ENCODE measurements at places on chromosomes 6 and 20.

DNA sequence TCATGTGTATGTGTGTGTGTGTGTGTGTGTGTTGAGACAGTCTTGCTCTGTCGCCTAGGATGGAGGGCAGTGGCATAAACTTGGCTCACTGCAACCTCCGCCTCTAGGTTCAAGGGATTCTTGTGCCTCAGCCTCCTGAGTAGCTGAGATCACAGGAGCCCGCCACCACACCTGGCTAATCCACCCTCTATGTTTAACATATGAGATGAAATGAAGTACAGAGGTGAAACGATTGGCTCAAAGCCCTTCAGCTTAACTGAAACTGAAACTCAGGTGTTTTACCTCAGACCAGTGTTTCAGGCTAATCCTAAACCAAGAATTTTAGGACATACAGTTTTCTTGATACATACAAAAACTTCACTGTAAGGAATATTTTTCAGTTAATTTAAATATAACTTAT, 167.3 kb downstream of the KCNQ5 start:
- no peak for DNase-seq

- DNase-seq = no peak
Observed at GRCh38 chr6:89952686-89953085, 58.4 kb downstream of the GJA10 start.

DNA sequence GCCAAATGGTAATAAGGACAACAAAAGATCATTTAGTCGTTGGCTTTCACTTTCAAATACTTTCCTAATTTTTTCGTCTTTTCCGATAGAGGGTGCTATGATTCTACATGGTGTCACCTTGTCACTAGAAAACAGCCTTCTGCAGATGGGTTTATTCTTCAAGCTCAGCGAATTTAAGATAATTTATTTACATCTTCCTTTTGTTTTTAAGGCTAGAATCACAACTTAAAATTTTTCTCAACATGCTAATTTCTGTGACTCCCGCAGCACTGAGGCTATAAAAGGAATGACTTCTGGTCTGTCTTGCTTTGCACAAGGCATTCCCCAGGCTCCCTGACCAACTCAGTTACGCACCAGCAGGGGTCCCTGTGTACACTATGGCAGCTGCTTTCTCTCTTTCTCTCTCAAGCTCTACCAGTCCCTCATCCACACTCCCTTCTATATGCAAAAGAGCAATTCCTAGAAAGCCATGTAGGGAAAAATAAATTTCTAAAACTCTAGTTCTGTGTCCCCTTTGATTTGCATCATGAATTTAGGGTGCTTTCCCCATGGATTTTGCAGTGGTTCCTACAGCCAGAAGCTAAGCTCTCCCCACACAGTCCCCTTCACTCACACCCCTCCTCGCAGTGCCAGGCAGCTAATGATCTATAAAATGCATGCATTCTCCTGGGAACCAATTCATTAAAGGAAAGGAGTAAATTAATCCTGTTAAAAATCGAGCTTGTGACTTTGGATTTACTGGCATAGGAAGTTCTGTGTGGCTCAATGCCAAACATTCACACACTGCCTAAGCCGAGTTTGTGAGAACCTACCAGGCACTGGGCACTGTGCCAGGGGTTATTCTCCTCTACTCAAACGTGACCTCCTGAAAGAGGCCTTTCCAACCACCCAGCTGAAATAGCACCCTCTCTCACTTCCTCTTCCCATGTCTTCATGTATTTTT, 74.5 kb downstream of the DCDC2 start:
- DNase-seq = no peak

DNA sequence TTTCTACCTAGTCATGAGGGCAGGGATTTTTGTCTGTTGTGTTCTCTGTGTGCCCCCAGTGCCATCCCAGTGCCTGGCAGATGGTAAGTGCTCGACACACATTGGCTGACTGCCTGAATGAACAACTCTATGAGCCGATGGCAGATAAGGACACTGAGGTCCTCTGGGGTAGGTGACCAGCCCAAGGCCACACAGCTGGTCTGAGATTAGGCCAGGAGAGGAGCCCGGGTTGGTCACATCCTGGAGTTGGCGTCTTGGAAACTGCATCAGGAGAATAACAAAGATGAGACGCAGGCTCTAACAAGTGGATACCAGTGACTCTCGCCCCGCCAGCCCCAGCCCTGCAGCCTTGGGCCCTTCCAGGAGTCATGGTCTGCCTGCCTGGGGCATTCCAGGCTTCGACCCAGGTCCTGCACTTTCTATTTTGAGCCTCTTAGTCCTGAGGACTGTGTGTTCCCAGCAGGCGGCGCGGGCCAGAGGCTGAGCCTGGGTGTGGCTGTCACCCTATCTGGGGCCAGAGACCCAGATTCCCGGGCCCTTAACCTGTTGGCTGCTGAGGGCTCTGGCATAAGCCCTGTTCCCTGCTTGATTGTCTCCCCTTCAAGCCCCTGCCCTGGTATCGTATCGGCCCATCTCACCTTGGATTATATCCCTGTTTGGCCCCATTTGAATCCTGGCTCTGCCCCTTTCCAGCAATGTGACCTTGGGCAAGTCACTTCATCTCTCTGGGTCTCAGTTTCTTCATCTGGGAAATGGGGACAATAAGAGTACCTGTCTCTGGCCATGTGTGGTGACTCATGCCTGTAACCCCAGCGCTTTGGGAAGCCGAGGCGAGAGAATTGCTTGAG, 88.3 kb downstream of the CEBPB start:
- no peak for DNase-seq

DNA sequence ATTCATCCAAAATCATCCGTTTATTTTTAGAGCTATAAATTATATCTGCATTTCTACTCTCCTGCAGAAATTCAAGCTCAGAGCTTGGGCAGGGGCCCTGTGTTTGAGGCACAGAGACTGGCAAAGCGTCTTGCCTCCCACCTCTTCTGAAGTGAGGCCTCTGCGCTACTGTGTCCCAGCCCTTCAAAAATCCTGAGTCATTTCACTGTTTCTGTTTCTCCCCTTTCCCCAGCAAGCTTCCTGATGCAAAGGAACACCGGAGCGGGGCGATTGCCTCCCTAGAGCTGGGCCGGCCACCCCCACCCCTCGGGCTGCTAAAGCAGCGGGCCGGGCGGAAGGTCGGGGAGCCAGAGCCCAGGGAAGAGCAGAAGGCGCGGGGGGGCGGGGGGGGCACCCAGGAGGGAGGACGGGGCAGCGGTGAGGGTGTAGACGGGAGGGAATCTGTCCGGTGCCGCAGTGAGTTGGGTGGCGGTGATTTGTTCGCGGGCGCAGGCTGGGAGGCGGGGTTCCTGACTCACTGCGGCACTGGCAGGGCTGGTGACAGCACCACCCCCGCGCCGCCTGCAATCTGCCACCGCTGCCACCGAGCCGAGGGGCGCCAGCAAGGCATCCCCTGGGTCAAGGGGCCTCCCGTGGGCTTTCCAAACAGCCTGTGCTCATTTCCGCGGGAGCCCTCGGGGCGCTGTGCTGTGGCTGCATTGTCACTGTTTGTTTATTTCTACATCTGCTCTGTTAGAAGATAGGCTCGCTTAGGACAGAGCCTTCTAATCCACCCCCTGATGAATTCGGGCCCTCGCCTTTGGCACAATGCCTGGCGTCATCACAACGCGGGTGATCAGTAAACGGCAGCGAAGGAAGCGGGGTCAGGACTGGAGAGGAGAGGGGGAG, 46.5 kb upstream of the SNAP25 start:
- DNase-seq = no peak

DNA sequence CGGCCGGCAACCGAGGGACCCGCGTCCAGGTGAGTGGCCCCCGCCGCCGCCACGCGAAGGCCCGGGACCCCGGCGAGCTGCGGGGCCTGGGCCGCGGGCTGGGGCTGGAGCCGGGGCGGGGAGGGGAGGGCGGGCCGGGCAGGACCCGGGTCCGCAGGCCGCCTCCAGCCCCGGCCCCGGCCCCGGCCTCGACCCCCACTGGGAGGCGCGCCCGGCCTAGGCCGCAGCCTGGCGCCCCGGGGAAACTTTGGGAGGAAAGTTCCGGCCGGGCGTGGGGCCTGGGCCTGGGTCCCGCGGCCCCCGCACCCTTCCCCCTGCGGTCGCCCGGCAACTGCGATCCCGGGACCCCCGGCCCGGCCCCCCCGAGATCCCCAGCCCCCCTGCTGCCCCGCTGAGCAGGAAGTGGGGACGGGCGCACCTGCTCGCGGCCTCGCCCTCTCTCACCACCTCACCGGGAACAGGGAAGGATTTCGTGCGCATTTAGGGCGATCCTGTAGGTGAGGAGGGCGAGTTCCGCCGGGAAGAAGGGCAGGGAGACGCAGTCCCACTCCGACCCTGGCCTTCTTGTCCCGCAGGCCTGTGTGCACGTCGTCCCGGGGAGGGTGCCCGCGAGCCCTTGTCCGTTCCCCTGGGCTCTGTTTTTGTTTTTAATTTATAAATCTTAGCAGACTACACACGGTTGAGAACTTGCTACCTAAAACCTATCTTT, 402 bp downstream of the OSBPL2 start:
- DNase-seq = no peak

GRCh38 chr20:12455148-12455547, 537.5 kb downstream of the BTBD3 start:
- no peak for DNase-seq

DNA sequence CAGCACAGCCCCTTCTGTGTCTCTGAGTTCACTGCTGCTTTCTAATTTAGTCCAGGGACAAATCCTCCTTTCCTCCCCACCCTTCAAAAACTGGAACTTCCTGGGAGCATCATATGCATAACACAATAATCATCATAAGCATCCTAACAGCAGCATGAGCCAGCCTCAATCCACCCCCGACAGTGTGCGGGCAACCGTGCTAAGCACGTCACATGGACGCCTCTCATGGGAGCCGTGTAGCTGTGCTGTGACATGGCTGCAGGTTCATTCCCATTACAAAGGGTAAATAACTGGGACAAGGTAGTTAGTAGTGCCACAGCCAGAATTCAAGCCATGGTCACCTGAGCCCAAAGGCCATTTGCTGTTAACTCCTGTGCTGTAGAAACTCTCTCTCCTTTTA, 24.5 kb upstream of the ULBP3 start:
- no peak for DNase-seq

DNA sequence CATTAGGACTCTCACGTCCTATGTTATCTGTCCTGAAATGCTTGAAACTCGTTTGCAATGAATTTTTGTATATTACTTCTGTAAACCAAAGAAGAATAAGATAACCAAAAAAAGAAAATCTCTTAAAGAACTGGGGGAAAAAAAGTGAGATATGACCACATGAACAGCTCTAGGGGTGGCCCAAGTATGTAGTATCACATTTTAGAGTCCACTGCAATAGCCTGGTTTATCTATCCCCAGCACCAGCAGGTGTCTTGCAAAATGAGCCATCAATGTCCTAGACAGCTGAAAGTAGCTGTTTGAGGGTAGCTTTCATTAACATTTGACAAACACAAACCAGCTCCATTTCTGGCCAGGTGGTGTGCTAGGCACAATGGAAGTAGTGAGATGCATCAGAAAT, 102.8 kb downstream of the PXDC1 start:
- no peak for DNase-seq

GRCh38 chr6:162710419-162710818, 17.1 kb downstream of the PRKN start:
- DNase-seq = no peak

DNA sequence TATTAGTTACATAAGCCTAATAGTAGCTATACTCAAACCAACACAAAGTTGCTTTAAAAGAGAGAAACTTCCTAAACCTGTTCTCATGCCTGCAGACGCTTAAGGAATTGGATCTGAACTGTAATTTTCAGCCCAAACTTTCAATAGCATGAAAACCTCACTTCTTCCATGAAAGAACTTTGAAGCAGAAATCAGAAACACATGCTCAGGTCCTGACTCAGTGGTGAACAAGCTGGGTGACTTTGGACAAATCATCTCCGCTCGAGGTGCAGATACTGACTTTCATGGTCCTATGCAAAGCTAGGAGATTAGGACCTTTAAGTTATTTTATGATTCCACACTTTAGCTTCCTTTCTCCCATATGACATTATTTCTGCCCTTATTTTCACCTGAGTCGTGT, 36.5 kb downstream of the NOX3 start:
- no peak for DNase-seq

- no peak for DNase-seq
Observed at GRCh38 chr20:4544765-4545164, 176.9 kb upstream of the PRND start.

- DNase-seq = no peak
Observed at GRCh38 chr6:49202924-49203536, 260.0 kb downstream of the MMUT start.

GRCh38 chr6:54621285-54621684, 225.3 kb upstream of the FAM83B start:
- DNase-seq = no peak

DNA sequence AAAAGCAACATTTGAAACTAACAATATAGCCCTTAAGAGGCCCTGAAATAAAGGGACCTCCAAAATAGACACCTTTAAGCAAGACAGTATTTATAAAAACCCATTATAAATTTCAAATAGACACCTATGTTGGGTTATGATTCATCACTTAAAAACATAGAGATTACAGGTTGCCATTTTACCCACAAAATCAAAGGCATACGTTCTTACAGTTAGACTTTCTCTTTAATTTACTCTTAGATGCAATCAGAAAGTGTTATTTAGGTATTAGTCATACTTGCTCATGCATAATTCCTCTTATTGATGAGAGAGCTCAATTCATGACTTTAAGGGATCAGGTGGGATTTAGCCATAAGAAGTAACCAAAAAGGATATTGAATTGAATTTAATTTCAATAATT, 51.5 kb upstream of the TMEM200A start:
- DNase-seq = no peak

DNA sequence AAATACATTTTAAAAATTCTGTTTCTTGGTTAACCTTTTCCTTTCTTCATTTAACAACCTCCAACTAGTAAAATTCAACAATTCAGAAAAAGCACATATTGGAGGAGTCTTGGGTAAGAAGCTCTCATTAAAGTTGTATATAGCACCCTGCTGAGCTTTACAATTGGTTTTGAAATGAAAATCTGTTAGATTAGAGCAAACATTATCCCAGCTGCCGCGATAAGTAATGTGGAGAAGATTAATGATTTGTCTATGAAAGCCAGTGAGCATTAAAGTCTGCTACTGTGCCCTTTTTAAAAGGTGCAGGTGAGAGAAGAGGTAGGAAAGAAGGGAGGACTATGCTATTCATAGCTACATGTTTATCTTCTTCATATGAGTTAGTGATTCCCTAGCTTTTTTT, 201.5 kb downstream of the ZFAND3 start:
- DNase-seq = no peak

All from chondrocyte (in vitro differentiated cells).